ENCODE measurements at places on chromosomes 12 and 14.

DNA sequence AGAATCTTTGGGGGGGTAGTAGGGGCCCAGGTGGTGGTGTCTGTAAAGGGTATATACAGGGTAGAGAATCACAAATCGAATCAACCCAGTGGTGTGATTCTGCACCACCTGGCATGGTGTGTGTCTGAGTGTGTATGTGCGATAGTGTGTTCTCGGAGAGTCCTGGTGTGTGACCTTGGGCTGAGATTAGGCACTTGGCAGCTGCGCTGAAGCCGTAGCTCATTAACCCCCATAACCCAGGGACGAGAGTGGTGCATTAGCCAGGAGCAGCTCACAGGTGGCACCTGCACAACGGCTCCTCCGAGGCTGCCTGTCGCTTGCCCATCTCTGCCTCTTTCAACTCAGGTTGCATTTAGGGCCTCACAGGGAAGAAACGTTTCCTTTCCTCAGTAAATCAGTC is 15.6 kb upstream of the TESC start:
- no peak for DNase-seq

- no peak for DNase-seq
Measured at GRCh38 chr12:71504476-71504875, 64.9 kb downstream of the LGR5 start.

GRCh38 chr14:104651876-104652260 is 37.5 kb upstream of the INF2 start:
- DNase-seq, result no peak

DNA sequence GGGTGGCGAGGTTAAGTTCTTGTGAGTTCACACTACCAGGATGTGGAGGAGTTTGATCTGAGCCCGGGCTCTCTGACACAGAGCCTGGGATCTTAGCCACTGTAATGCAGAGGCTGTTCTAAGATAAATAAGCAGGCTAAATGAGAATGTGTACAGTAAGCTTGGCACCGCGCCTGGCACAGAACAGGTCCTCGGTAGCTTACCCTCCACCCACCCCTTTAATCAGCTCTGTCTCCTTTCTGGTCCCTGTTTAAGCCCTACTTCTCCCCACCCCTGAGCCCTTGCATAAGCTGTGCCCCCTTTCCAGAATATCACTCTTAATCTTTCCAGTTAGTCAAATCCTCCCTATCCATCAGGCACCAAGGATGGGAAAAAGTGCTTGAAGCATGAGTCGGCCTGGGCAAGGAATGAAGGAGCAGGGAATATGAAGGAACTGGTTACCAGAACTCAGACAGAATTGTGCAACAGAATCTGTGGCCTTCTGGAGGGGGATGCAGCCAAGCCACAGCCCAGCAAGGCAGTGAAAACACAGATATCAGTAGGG is 32.8 kb upstream of the CMKLR1 start:
- no peak for DNase-seq

GRCh38 chr12:124841558-124841945 is 22.1 kb downstream of the SCARB1 start:
- no peak for DNase-seq

- no peak for DNase-seq
Measured at GRCh38 chr14:20436363-20436755, 393 bp upstream of the KLHL33 start.

DNA sequence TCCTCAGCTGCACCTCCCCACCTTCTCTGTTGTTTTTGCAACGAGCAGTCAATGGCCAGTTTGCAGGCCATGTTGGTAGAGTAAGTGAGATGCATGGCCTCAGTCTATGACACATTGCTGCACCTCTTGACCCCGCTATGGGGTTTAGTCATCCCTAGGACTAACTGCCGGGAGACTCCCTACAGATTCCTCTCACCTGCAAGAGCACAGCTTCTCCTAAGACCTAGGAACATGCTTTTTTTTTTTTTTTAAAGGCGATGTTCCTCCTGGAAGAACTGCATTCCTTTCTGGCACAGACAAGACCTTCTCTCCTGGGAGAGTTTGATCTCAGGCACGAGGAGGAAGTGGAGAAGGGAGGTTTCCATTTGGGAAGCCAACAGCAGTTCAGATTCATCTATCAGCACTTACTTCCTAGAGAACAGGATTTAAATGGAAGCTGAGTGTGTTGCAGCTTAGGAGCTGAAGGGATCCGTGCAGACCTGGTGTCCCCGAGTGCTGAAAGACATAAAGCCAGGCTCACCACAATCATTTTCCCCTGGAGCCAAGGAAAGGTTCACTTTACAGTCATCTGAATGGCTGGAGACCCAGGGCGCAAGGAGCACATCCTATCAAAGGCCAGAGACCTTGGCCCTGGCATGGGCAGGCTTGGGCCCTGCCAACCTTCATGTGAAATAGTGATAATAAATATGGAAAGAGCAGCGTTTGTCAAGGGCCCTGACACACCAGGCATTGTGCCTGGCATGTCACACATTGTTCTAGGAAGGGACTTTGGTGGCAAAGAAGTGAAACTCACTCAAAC is 104.1 kb downstream of the LGMN start:
- no peak for DNase-seq

GRCh38 chr12:52903855-52904508 is 894 bp downstream of the KRT8 start:
- peak; percentile 34 for DNase-seq

DNA sequence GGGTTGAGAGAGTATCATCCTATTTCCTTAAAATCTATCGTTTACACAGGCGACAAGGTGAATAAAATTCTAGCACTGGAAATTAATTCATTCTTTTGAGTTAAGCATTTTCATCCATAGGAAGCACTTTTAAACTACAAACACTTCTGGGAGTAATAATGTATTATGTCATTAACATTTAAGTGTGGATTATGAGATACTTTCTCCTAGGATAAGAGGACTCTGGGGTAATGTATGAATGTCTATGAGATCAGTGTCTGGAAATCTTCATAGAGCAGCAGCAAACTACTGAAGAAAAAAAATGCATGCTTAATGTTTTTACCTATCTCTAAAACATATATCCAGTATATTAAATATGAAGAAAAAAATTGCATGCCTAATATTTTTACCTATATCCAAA is 86.9 kb downstream of the EPS8 start:
- no peak for DNase-seq

- DNase-seq, result no peak
Measured at GRCh38 chr12:99087278-99087677, 442.2 kb downstream of the APAF1 start.

DNA sequence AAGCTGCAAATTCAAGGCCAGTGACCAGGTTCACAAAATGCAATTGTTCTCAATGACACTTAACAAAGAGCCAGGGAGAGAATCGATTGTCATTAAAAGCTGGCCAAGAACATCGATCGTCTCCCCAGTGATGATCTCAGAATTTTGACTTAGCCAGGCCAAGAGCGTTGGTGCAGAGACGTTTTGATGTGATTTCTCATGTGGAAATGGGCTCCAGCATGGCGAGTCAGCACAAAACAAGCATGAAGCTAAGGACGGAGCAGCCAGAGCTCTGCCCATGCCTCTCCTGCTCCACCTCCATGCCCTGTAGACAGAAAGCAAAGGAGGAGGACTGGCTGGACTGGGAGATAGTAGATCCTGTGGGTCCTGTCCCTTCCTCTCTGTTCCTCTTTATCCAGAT is 270.8 kb downstream of the FOXN3 start:
- DNase-seq, result no peak

GRCh38 chr12:110791589-110791988 is 48.9 kb upstream of the PPP1CC start:
- no peak for DNase-seq

- DNase-seq, result no peak
Measured at GRCh38 chr14:23070262-23071129, 13.2 kb upstream of the CDH24 start.

DNA sequence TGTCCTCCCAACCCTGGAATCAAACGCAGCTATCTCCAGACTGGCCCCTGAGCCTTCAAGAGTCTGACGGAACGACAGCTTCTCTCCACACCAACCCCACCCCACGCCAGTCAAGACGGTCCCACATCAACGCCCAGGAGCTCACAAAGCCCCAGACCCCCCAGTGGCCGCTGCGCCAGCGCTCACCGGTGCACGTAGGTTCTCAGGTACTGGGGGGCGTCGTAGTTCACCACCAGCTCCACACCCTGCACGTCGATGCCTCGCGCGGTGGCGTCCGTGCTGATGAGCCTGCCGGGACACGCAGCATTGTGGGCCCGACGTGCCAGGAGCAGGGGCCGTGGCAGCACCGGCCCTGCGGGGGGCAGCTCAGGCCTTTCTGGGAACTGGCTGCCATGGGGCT is 4.2 kb downstream of the DDX51 start:
- DNase-seq, result no peak

- DNase-seq, result no peak
Measured at GRCh38 chr14:103071544-103072251, 12.3 kb upstream of the LBHD2 start.

GRCh38 chr12:12915656-12916055 is 24.3 kb downstream of the GPRC5A start:
- no peak for DNase-seq

GRCh38 chr12:113263431-113263963 is 42.2 kb downstream of the TPCN1 start:
- DNase-seq, result no peak

DNA sequence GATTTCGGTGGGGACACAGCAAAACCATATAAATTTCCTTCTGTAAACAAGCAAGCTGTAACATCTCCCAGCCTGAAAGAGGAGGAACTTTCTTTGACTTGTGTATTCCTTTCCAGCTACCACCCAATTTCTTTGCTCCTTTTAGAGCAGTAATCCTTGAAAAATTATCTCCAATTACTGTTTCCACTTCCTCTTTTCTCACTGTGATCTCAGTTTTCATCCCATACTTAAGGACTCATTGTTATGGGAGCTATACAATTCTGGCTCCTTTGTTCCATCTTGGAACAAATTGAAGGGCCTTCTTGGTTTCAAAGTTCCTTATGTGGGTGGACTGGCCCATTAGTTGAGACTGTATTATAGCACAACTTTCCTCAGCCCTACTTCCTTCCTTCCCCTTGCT is 152.6 kb downstream of the AKAP6 start:
- no peak for DNase-seq

All from activated naive CD4-positive, alpha-beta T cell treated with anti-CD3 and anti-CD28 coated beads, Interleukin-2, amount 50 U/mL, for 72 hours (primary cell).